AG10803 (cell line): ENCODE measurements at places on chromosomes 6 and 20.

GRCh38 chr20:45283551-45284057 is 23.0 kb upstream of the RBPJL start:
- no peak for DNase-seq

- DNase-seq = no peak
Observed at GRCh38 chr20:16863303-16863702, 115.1 kb downstream of the OTOR start.

DNA sequence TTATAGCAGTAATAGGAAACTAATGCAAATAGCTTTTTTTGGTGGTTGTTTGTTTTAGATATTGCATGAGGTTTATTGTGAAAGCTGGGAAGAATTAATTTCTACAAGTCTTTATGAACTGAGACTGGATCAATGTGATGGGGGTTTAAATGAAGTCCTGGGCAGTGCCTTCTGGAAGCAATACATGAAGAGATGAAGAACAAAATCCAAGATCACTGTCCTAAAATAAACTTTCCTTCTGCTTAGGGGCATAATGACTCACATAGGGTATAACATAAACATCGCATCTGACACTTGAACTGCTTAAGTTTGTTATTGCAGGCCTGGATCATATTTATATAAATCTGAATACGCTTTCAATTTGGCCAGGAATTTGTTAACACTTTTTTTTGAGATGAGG is 20.9 kb upstream of the SHLD1 start:
- no peak for DNase-seq

GRCh38 chr6:150269857-150270223 is 99.0 kb upstream of the IYD start:
- peak; percentile 35 for DNase-seq

DNA sequence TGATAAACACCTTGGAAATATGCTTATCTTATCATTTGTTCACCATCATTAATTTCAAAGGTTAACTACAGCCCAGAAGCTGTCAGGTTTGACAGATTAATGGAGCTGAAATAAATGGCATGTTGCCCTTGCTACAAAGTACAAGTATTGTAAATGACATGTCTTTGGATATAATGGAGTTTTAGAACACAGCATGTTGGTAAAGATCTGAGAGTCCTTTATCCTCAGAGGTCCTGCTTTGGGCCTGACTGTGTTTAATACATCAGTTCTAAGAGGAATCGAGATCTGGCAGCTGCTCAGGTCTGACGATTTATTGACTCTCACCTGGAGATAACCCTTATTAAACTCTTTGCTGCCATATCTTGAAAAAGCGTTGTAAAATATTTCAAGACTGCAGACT is 222.7 kb upstream of the OPRM1 start:
- DNase-seq = no peak

GRCh38 chr6:156420172-156420993 is 356.8 kb upstream of the ARID1B start:
- DNase-seq = peak; percentile 47

GRCh38 chr6:80382811-80383210 is 276.3 kb downstream of the BCKDHB start:
- no peak for DNase-seq

- no peak for DNase-seq
Observed at GRCh38 chr6:108353853-108354252, 59.0 kb downstream of the AFG1L start.

DNA sequence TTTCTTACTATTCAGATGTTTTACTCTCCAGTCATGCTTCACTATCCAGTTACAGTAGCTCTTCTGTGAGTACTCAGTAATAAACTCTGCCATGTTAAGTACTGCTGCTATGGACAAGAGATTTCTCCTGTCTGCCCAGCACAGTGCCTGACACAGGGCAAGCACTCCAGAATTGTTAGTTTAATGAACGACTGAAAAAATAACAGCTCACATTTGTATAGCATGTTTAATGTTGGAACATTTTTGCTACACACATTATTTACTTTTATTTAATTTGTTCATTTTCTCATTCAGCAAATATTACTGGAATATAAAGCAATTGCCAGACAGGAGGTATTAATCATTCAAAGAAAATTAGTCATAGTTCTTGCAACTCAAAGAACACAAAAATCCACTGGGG is 142.6 kb upstream of the HMGN3 start:
- DNase-seq = no peak

GRCh38 chr6:121522771-121523386 is 87.4 kb downstream of the GJA1 start:
- peak; percentile 74 for DNase-seq

- DNase-seq = peak; percentile 24
Observed at GRCh38 chr6:133683308-133683580, 205.7 kb upstream of the TCF21 start.

DNA sequence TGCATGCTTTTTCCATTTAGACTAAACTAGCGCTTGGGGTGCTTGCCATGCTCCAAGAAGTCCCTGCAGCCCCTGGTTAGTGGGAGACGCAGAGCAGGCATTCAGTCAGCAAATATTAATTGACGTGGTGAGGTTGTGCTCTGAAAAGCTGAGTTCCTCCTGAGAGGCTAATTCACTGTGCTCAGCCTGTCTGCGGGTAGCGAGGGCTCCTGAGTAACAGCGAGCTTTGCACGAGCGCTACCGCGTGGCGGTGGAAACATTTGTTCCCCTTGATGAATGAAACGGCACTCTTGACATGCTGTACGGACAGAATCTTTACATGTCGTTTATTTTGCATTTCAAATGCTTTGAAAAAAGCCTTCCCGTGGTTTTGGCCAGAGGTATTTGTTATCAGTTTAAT is 170.6 kb upstream of the AGPAT4 start:
- DNase-seq = peak; percentile 55

GRCh38 chr6:36239774-36240173 is 30.1 kb upstream of the PNPLA1 start:
- no peak for DNase-seq

- no peak for DNase-seq
Observed at GRCh38 chr20:39123185-39123557, 161.0 kb downstream of the DHX35 start.

DNA sequence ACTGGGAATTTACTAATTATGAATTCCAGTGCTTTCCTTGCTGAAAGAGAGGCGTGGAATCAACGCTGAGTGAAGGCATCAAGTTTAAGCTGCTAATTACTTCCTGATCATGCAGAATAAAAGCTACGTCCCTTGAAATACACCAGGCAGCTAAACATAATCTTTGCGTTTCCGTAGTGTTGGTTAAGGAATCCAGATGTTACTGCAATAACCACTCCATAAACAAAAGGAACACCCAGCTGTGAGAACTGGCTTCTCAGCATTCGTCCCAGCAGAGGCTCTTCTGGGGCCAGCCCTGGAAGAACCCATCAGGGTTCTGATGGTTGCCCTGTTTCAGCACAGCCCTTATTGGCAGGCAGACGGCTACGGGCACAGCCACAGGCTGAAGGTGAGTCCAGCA is 111.4 kb downstream of the CDH26 start:
- no peak for DNase-seq

DNA sequence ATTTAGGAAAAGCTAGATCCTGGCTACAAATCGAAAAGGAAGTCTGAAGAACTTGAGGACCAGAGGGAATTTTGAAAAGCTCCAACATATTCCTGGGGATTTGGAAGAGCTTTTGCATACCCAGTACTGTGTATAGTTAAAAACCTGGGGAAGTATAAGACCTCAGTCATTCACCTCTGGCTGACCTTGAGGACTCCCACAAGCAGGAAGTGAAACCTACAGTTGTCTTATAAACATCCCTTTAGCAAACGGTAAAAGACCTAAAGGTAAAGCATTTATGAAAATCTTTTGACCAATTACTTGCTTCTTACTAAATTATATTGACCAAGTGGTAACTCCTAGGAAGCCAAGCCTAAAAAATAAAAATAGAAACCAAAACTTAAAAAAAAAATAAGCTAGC is 175.0 kb downstream of the HAO1 start:
- DNase-seq = no peak

DNA sequence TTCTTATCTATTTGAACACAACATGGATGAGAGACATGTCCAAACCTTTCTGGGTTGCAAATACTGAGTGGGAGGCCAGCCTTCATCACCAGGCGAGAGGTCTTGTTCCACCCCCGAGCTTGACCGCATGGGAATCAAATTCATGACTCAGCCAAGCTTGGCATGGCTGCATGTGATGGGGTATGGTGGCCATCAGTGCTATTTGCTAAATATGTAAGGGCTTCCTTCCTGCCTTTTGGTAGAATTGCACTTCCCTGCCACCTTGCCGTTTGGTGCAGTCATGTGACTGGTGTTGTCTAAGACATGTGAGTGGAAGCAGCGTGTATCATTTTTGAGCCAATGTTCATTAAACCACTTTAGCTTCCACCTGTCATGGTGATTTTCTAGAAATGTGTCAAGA is 508.9 kb upstream of the SULF2 start:
- peak; percentile 39 for DNase-seq

DNA sequence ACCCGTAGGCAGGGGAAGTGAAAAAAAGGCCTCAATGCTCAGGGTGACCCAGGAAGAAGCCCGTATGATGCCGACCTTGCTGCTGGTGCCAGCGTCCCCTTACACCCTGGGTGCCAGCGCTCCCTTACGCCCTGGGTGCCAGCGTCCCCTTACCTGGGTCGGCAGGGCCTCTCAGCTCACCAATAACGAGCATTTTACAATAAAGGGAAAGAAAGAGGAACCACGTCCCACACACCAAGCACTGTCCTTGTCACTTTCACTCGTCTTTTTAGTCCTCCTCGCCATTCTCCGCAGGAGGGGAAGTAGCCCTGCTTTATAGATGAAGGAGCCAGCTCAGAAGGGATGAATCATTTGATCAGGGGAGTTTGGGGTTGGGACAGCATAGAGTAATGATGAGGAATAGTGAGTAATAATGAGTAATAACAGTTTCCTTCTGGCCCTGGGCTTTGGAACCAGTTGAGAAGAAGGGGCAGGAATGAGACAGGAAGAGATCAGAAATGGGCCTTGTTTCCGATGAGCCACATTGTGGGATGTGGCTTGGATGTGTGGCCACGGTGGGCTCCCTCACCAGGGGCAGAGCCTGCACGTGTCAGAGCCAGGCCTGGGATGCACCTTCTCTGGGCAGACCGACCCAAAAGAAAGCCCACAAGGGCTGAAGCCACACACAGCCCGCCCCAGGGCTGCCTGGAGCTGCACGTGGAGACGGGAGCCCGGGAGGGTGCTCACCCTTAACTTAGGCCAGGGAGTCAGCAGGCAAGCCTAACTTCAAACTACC is 75.7 kb downstream of the SYNJ2 start:
- DNase-seq = peak; percentile 95

DNA sequence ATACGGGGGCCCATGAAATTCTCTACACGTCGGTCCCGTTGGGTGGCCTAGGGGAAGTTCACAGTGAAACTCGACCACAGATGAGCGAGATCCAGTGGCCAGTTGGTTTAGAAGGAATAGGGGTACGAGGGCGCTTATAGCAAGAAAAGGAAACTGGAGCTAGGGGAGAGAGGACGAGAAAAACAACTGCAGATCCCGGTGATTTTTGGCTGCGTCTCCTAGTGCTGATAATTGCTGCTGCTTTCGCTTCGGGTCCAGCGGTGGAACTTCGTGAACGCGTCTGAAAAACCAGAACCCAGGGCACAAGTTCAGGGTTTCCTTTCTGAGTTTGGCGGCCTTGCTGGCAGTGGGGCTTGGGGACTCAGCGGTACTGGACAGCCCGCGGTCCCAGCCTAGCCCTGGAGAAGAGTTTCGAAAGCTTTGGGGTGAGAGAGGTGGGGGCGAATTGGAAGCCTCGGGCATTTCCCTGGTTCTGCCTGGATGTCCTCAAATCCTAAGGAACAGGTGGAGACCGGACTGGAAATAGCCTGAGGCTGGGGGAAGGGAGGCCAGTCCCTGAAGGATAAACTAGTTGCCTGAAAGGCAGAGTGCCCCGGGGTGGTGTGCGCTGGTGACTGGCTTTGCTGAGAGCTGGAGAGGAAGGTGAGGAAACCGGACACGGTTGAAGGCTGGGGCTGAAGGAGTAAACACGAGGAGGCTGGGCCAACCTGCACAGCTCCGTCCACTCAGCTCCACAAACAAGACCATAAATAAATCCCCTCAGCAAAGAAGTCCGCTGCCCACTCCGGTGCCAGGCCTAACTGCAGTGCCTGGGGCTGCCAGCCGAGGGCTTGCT is 793 bp downstream of the GMPR start:
- no peak for DNase-seq

DNA sequence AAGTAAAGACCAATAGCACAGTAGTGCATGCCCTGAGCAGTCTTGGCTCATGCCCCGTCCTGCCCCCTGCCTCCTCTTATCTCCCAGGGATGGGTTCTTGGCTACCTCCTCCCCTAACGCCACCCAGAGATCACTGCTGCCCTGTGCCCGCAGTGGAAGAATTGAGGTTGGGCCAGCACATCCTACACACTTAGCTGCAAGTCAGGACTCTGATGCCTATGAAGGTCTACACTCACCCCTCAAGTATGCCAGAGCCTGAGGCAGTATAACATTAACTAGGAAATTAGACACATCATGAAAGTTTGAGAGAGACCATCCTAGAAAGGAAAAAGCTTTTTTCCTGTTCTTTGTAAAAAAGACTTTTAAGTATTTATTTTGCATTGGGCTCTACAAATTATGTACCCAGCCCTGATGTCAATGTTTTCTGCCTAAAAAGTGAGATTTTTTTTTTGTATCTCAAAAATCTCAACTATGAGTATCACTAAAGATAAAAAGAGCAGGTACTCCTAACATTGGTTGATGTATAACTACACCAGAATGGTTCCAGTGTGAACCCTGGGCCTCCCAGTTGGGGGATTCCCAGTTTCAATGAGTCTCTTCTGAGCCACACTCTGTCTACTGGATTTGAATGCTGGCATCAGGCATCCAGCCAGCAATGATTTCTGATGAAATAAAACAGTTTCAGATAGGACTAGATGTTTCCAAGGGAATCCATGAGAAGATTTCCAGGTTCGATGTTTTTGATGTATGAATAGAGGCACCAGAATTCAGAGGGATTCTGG is 115.4 kb downstream of the ISM1 start:
- DNase-seq = no peak

DNA sequence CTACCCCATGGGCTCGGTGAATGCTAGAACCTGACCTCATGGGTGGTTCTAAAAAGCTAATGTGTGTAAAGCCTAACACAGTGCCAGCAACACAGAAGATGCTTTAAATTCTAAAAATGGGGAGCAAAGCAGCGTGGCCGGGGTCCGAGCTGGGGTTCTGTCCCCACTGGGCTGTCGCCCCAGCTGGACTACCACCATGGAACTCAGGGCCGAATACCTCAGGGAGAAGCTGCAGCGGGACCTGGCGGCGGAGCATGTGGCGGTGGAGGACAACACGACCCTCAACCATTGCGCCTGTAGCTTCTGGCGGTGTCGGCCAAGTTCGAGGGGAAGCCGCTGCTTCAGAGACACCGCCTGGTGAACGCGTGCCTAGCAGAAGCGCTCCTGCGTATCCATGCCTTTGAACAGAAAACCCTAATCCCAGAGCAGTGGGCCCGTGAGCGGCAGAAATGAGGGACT is 8.4 kb downstream of the SOX4 start:
- no peak for DNase-seq

GRCh38 chr6:149230712-149231460 is 86.6 kb upstream of the TAB2 start:
- DNase-seq = no peak

GRCh38 chr20:45247865-45248264 is 6.5 kb downstream of the SLPI start:
- no peak for DNase-seq
